Activated T-cell treated with anti-CD3 and anti-CD28 coated beads for 48 hours (primary cell): ENCODE measurements at places on chromosomes 16 and 17.

- no peak for DNase-seq
These were observed 23.6 kb upstream of the PLLP start for GRCh38 chr16:57308041-57308440.

GRCh38 chr16:54402270-54402669 is 115.7 kb upstream of the IRX3 start:
- DNase-seq, result no peak

DNA sequence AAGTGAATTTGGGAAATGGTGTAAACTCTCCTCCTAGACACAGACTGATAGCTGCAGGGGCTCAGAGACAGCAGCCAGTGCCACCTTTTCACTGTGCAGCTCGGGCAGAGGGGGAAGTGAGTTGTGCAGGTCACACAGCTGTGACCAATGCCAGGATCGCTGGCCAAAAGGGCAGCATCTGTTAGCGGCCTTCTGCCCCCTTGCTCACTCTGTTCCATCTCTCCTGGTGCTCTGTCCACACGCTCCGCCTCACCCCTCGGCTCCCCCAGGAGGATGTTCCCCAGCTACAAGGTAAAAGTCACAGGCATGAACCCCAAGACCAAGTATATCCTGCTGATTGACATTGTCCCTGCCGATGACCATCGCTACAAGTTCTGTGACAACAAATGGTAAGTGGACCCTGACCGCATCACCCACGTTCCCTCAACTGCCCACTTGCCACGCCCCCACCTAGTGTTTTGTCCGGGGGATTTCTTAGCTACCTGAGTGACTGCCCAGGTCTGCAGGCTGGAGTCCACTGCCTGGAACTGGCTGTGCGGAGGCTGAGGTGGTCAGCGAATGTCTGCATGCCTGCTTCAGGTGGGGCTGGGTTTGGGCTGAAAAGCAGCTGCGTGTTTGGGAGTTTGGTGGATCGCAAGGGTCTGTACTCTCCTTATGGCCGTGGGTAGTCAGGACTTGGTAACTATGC is 13.5 kb downstream of the TBX4 start:
- DNase-seq, result no peak

- DNase-seq, result no peak
These were observed 13.4 kb downstream of the ITPRIPL2 start for GRCh38 chr16:19127205-19127604.

- no peak for DNase-seq
These were observed 104.6 kb downstream of the RPTOR start for GRCh38 chr17:80649200-80649644.

- no peak for DNase-seq
These were observed 27.5 kb downstream of the EPN2 start for GRCh38 chr17:19264681-19265080.

GRCh38 chr16:79509211-79509631 is 91.3 kb downstream of the MAF start:
- DNase-seq, result no peak

DNA sequence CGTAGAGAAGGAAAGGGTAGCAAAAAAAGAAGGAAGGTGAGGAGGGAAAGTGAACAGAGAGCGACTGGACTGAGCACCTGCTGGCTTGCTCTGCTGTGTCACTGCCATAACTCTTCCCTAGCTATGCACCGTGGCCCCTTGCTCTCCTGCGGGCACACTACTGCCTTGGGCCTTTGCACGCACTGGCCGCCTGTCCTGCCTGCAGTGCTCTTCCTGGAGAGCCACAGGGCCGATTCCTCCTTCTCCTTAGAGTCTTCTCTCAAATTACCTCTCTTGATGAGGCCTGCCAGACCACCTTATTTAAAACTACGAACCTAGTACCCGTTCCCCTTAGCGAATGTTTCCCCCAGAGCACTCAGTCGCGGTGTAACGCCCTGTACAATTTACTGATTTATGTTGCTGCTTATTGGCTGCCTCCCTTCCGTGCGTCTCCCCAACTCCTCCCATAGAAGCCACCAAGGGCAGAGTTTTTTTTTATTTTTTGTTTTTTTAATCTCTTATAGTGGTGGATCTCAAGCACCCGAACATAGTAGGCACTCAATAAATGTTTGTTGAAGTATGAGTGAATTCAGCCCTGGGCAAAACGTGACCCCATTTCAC is 70.3 kb downstream of the RAI1 start:
- DNase-seq, result no peak

DNA sequence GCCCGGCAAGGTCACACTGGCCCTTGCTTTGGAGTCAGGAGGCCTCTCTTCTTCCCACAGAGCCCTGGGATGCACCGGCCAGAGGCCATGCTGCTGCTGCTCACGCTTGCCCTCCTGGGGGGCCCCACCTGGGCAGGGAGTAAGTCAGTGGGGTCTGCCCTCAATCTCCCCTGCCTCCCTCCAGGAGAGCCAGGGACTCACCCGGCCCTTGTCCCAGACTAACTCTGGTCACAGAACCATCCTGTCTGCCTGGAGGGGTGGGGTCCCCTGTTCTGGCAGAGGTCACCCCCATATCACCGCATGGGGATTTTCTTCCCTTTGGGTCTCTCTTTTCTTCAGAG is 222 bp downstream of the ZG16B start:
- no peak for DNase-seq
